Hematopoietic multipotent progenitor cell treated with erythropoietin and hydrocortisone succinate and interleukin-3 and kit ligand, for 8 days (in vitro differentiated cells): ENCODE measurements at places on chromosomes 13 and 19.

DNA sequence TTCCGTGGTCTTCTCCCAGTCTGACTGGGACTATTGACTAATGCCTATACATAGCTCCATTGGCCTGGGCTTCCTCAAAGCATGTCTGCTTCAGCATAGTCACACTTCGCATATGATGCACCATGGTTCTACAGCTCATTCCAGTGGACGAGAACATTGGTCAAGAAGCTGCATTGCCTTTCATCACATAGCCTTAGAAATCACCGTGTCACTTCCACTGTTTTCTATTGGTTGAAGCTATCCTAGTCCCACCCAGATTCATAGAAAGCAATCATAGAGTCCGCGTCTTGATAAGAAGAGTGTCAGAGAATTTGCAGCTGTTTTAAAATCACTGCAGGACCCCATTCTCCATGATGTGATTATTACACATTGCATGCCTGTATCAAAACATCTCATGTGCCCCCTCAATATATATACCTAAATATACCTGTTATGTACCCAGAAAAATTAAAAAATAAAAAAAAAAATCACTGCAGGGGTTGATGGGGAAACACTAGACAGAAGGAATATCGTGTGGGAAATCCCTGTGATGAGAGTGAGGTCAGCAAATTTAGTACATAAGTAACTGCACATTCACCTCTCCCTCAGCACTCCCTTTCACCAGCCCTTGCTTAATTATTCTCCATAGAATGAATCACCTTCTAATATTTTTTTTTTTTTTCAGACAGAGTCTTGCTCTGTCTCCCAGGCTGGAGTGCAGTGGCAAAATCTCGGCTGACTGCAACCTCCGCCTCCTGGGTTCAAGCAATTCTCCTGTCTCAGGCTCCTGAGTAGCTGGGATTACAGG lies 2.2 kb upstream of the ARHGAP33 start:
- DNase-seq: peak; percentile 8

- peak; percentile 86 for DNase-seq
These were observed 56.5 kb downstream of the VAV1 start for GRCh38 chr19:6828698-6829633.

DNA sequence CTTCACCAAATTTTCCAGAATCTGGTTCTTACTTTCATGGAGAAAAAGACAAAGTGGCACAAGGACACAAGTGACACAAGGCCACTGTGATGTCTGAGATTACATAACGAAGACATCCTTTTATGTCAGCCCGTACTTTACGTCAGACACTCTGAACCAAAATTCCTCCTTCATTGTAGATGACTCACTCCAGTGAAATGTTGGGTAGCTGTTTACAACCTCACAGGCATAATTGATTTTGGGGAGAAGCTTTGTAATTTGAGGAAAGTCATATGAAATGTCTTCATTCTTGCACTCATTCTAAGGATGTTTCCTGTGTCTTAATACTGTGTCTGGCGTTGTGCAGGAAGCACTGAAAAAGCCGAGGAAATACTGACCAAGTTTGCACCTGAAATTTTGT lies 20.0 kb upstream of the LGALS14 start:
- DNase-seq: no peak

GRCh38 chr13:99287551-99287950 lies 19.6 kb downstream of the GPR183 start:
- DNase-seq: no peak

DNA sequence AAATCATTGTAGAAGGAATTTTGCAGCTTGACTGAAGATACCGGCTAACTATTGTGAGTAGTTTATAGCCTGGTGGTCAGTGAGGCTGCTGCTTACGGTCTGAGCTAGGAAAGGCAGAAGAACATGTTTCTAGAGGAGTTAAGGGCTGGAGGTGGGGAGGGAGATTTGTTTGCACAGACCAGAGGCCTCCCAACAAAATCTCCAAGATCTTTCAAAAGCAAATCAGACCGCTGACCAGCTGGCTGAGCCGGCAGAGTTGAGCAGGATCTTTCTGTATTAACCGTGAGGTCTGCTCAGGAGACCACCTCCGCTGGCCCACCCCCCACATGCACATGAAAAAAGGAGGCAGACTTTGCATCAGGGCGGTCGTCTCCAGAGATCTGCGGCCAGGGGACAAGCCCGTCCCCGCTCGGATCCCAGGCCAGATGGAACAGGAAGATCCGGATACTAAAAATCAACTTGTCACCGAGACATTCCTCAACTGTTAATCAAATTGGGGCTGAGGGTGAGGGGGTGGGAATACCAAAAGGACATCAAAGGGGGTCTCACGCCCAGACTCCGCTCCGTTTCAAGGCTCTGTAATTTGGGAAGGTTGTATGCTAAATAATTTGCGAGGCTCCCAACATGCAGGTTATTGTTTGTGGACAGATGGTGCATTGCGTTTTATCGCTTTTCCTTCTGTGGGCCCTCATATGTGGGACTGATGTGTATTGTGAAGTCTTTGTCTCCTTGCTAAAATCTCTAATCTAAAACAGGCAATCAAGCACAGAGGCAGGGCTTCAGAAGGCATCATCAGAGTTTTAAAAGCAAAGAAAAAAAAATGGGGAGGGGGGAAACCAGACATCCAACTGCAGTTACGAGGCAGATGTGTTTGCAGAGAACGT lies 319.0 kb downstream of the ZNF536 start:
- no peak for DNase-seq

DNA sequence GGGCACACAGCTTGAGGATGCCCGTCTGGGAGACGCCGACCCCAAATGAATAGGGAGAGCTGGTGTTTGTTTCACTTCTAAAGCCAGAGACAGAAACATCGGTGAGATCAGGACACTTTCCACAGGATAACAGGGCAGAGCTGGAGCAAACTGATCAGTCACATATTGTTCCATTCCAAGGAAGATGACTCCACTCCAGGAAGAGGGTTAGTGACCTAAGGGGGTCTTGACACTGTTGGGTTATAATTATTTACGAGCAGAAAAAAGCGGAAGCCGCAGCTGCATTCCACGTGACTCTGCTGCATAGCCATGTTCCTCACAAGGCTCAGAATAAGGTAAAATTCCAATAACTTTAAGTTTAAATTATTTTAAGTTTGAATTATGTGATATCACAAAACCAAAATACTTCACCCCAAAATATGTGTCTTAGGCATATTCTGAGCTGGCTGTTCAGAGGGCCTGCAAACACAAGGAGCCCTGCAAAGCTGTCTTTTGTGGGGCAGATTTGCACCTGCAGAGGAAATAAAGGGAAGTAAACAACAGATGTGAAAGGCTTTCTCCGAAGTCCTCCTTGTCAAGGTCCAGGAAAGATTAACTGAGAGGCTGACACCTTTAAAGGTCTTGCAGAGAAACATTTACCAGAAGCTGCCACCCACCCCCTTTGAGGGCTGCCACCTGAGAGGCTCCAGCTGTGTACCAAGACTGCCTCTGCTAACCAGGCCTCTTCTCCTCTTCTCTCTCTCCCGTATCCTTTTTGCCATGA lies 819.2 kb downstream of the UQCRFS1 start:
- DNase-seq: no peak

DNA sequence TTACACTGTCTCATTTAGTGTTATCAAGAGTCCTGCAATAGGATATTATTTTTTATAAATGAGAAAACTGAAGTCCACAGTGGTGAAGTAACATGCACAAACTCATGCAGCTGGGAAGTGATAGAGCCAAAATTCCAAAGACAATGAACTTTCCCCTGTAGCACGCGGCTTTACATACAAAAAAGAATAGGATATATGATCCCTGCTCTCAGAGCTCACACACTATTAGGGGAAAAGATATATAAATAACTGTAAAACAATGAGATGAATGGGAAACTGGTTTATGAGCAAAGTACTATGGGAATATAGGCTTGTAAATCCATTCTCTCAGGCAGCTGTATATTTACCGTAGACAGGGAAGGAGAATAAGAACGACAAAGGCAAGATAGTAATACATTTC lies 39.7 kb downstream of the THSD1 start:
- DNase-seq: no peak

DNA sequence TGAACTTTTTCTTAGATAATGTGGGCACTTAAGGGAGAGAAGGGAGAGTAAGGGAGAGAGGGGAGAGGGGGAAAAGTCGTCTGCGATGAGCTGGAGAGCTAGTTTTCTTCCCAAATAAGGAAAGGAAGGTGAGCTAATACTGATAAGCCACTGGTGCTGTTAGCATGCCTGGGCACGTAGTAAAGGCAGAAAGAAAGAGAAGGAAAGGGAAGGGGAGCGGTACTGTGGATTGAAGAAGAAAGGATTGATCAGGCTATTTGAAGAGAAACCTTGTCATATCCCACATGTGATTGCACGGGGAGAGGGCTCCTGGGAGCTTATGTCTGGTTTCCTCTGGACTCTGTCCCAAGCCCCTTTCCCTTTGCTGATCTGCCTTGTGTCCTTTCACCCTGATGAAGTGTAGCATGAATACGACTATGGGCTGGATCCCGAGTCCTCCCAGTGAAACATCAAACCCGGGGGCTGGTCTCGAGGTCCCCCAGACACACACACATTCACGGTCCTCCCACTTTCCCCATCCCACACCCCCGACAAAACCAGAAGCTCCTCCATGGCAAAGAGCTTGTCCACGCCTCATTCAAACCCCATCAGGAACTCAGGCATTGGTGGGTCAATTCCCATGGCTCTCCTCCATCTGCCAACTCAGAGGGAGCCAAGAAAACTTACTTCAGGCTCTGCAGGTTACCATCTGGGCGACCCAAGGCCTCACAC lies 30.6 kb downstream of the NLRP13 start:
- DNase-seq: no peak

- no peak for DNase-seq
These were observed 4.5 kb downstream of the REXO1 start for GRCh38 chr19:1843646-1844394.

DNA sequence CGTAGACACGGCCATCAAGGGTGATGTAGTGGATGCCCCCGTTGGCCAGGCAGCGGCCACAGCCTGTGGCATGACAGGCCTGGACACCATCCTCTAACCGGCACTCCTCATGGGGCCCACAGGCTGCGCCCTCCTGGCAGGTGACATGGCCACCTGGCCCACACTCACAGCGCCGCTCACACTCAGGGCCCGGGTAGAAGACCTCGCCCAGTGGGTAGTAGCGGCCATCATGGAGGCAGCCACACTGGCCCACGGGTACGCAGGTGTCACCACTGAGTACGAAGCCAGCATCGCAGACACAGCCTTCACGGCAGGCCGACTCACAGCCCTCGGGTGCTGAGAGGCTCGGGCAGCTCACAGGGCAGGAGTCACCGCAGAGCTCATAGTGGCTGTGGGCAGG lies 27.2 kb upstream of the FBL start:
- DNase-seq: no peak
